ENCODE measurements at places on chromosomes 2 and 18. TPM values are rescaled to one million over a fixed set of nuclear protein-coding genes. Genes with fewer than 3 reads are reported as not detected.

DNA sequence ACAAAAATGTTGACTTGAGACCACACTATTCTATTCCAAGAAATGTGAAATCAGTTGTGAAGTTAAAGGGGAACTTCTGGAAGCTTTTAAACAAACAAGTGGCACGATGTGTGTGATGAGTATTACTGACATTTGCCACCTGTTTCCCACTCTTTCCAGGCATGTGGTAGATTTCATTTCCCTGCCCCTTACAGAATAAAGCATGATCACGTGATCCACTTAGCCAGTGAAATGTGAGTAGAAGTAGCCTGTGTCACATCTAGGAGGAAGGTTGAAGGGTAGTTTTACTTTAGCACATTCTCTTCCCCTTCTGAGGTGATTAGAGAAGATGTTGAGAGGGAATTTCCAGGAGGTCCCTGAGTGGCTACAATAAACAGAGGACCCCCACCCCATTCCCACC lies 3.8 kb downstream of the COL4A4 start:
- H3K27me3 ChIP-seq = peaks cover 16% of the 10 kb centered on the region
- no peak overlapping the region for H3K4me3 ChIP-seq
- DNase-seq = no peak
- H3K4me1 ChIP-seq = peaks cover 5% of the 10 kb centered on the region
- H3K36me3 ChIP-seq = no peaks in the 10 kb centered on the region

The M1AP gene
- total RNA-seq = not detected

DNA sequence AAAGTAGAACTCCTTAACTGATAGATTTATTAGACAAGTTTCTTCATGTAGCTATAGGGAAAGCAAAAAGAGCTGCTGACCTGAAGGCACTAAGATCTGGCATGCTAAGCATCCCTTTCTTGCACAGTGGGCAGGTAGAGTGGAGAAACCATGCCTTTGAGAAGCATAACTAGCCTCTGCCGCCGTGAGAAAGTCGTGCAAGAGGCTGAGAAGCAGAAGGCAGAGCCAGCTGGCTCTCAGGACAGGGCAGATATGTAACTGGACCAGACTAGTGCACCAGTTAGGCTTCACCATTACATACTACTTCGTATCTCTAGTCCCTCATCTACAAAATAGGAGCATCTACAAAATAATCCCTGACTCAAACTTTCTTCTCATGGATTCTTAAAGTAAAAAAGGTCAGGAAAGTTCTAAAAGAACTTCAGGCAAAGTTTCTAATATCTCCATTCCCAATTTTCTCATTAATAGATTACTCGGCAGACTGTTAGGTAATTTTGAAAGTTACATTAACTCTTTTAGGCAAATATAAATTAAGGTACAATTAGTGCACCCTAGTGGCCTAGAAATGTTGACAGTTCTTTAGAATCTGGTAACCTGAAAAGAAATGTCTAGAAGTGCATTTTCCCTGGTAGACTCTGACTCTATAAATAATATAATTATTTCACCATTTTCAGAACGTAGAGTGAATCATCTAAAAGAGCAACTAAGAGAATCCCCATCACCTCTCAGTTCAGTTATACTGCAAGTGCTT lies 10.3 kb downstream of the ERBB4 start:
- no peaks in the 10 kb centered on the region for H3K36me3 ChIP-seq
- no peaks in the 10 kb centered on the region for H3K27me3 ChIP-seq
- H3K27ac ChIP-seq = no peak overlapping the region
- H3K4me3 ChIP-seq = no peak overlapping the region
- no peak for DNase-seq

The DGKD gene
- total RNA-seq = 54.2 TPM

GRCh38 chr2:173760553-173760952 lies 204.6 kb downstream of the SP3 start:
- no peak overlapping the region for H3K27ac ChIP-seq
- no peak overlapping the region for H3K4me3 ChIP-seq
- no peak for DNase-seq

DNA sequence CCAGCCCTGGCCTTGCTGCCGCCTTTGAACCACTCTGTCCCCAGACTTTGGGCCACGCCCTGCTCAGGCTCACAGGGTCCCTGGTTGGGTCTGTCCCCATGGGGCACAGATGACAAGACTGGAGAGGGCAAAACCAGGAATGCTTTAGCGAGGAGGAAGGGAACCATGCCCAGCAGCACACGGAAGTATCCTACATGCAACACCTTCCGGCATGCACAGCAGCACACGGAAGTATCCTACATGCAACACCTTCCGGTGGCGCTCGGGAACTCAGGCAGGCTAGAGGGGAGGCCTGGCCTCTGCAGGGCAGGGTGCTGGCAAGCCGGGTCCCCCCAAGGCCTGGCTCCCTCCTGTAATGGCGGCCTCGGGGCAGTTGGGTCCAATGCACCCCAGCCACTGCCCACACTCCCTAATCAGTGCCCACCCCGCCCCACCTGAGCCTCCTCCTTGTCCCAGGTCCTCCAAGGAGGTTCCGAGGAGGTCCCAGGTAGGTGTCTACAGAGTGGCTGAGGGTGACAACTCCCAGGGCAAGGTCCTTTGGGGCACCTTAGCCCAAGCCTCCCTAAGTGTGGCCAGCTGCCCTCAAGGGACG lies 33.6 kb upstream of the SNED1 start:
- no peaks in the 10 kb centered on the region for H3K4me1 ChIP-seq
- no peak overlapping the region for H3K27ac ChIP-seq
- no peaks in the 10 kb centered on the region for H3K36me3 ChIP-seq
- no peak for DNase-seq
- no peak overlapping the region for H3K4me3 ChIP-seq
